ENCODE measurements at places on chromosomes 11 and 22. TPM values are rescaled to one million over a fixed set of nuclear protein-coding genes. Genes with fewer than 3 reads are reported as not detected.
A peak's percentile ranks its signal among the peaks of the same experiment; 100 is the strongest.

DNA sequence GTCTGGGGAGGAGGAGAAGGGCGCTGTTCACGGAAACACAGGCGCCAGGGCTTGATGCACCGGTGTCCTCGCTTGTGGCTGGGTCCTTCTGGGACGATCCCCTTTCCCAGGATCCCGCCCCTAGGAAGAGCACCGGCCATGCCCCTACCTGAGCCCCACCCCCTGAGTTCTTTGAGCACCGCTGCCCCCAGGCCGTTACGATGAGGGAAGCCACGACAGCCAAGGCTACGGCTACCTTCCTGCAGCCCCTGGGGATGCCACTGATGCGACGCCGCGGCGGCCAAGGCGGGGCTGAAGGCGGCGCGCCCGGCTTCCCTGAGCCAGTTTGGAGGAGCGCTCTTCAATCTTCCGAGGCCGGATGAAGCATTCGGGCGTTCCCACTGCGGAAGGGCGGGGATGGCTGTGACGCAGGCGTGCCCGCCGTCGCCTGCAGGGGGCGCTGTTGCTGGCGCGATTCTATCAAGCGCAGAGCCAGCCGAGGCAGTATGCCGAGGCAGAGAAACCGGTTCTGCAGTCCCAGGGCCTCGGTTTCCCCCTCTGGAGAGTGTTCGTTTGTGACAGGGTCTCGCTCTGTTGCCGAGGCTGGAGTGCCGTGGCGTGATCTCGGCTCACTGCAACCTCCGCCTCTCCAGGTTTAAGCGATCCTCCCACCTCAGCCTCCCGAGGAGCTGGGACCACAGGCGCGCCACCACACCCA is 9.7 kb upstream of the NEFH start:
- peak; percentile 93 for DNase-seq

C11orf91 gene
- total RNA-seq, result 2.2 TPM

- DNase-seq, result peak; percentile 87
Measured at GRCh38 chr11:117819096-117820040, 5.2 kb downstream of the FXYD2 start.

GRCh38 chr22:23801886-23802377 is 15.2 kb downstream of the SMARCB1 start:
- DNase-seq, result no peak

DNA sequence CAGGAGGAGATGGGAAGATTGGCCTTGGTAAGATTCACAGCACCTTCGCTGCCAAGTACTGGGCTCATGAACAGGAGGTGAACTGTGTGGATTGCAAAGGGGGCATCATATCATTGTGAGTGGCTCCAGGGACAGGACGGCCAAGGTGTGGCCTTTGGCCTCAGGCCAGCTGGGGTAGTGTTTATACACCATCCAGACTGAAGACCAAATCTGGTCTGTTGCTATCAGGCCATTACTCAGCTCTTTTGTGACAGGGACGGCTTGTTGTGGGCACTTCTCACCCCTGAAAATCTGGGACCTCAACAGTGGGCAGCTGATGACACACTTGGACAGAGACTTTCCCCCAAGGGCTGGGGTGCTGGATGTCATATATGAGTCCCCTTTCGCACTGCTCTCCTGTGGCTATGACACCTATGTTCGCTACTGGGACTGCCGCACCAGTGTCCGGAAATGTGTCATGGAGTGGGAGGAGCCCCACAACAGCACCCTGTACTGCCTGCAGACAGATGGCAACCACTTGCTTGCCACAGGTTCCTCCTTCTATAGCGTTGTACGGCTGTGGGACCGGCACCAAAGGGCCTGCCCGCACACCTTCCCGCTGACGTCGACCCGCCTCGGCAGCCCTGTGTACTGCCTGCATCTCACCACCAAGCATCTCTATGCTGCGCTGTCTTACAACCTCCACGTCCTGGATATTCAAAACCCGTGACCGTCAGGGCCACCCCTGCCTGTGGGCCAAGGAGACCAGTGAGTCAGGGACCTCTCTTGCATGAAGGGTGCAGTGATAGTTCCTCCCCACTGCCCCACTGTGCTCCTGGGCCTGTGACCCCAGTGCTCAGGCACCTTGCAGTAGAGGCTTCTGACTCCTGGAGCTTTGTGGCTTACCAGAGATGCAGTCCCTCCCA is 83.6 kb downstream of the BCR start:
- DNase-seq, result no peak

- no peak for DNase-seq
Measured at GRCh38 chr22:25656724-25657123, 85.3 kb upstream of the MYO18B start.

TIGD3 gene
- not detected for total RNA-seq

CRKL gene
- total RNA-seq, result 37.5 TPM

GRCh38 chr11:76591416-76591815 is 79.1 kb downstream of the LRRC32 start:
- no peak for DNase-seq

DNA sequence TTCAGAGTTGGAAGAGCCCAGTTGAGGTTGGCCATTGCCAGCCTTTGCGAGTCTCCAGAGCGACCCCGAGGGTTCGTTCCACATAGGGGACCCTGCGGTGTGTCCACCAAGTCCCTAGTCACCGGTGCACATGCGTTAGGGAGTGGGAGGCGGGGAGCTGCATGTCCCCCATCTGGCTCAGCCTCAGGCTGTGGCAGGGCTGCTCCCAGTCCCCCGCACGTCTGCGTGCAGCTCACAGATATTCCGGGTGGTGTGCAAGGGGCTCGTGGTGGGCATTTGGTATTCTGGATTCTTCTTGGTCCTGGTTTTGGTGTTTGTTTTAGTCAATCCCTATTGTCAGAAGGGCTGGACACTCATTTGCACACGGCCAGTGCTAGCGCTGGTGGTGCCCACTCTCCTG is 48.8 kb downstream of the MUC6 start:
- DNase-seq, result no peak

- no peak for DNase-seq
Measured at GRCh38 chr11:57287884-57288283, 36.9 kb downstream of the TNKS1BP1 start.

DNA sequence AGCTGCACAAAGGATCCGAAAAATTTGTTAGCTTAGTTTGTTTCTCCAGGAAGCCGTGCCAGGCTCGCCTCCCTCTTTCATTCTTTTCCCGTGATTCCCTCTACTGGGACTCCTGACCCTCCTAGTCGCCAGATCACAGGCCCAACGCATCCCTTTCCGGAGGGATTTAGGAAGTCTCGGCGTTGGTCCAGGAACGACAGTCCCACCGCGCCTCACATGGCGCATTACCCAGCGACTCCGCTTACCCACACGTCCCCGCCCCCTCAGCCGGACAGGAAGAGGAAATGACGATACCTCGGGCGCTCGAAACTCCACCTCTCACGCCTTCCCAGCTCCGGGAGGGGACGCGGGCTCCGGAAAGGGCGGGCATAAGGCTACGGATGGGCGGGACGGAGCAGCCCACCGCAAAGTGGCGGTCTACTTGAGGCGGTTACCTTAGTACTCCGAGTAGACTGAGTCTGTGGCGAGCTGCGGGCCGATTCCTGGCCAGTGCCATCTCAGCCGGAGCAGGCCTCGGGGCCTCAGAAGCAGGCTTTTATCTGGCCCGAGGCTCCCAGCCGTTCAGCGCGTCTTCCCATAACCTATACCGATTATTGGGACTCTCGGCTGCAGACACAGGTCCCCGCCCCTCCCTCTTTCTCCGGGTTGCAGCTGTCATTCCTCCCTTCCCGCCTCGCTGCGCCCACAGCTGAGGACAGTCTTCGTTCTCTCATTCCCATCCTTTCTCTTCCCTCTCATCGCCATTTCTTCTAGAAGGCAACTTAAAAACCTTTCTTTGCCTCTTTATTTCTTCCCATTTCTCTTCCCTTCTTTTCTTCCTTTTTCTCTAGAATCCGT is at the start of gene CCDC15:
TSS of gene CCDC15 (plus strand) at position 450 of the 837 bp plus-strand sequence. CDS start 531 bp downstream, outside the sequence.
- DNase-seq, result peak; percentile 99

DNA sequence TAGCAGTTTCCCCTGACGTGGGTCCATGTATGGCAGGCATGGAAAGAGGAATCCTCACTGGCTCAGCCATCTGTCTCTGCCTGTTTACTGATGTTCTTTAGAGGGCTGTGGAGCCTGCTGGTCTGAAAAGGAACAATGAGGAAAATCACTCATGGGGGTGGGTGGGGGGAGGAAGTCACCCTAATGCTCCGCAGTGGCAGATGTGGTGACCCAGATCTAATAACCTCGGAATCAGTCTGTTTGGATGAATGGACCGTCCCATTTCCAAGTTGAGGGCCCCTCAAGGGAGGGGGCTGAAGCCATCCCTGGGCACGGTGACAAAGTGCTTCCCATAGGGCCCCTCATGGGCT is 4.4 kb downstream of the BCR start:
- DNase-seq, result no peak

GRCh38 chr11:279966-280705 is 1.9 kb downstream of the NLRP6 start:
- peak; percentile 81 for DNase-seq

DNA sequence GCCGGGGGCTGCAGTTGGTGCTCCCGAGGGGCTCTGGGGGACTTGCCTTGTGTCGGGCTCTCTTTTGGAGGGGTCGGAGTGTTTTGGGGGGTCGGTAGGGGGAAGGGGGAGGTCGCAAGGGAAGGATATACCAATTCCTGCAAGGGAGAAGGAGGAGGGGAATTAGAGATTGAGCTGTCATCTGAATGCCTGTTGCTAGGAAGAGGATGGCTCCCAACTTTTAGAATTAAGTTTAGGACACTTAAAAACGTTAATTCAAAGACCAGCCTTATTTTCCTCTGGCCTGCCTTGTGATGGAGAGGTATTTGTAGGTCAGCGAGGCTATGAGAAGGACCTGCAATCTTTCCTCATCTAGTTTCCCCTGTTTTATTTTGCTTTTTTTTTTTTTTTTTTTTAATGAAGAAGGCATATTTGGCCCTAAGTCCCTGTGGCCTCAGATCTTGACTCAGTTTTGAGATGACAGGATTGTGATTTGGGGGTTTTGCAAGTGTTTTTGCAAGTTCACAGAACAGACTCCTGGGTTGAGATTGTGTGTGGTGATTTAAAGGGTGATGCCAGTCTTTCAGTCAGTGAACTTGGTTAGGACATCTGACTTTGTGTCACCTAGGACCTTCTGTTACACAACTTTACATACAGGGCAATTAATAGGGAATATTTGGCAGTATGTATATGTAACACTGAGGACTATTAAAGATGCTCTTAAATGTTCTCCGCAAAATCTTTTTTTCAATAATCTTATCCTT is 672 bp downstream of the TMEM135 start:
- no peak for DNase-seq

DNA sequence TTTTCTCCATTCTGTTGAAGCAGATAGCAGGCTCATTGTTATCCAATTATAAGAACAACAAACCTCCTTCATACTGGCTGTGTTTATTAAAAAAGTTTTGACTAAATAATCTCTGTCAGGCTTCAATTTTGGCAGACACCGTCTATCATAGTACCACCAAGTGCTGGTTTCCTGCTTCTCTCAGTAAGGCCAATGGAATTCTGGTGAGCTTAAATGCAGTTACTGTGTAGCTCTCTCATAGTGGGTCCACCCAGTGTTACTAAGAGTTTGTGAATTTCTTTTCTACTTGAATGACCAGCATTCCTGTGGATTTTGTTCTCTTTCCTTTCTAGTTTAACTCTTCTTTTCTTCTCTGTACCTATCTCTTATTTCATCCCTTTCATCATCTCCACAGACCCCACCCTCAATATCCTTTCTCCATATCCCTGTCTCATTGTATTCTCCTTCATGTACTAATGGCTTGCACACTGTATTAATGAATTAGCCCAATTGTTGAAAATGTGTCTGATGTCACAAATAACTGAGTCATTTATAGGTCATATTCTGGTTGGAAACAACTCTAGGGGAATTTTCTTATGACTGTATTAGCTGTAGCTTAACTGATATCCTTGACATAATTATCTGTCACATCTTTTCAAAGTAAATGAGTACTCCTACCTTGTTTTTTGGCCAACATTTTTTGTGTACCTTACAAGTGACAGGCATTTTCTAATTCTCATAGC is 372.1 kb downstream of the FAT3 start:
- DNase-seq, result no peak

DNA sequence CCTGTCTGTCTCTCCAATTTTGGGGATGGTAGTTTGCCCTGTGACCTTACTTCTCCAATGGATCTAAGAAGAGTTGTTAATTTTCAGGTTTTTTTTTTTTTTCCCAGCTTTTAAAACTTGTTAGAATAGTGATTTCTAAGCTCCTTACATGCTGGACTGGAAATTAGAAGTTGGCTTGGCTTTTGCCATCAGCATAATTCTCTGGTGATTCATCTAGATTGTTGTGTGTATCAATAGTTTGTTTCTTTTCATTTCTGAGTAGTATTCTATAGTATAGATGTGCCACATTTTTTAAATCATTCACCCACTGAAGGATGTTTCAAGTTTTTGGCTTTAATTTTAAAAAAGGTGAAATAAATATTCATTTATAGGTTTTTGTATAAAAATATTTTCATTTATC is 51.4 kb downstream of the ADAMTS15 start:
- no peak for DNase-seq

- DNase-seq, result no peak
Measured at GRCh38 chr22:25728071-25728470, 13.9 kb upstream of the MYO18B start.

PLEKHB1 gene
- total RNA-seq, result 2.8 TPM

- no peak for DNase-seq
Measured at GRCh38 chr22:31866918-31867317, 77.4 kb upstream of the YWHAH start.

- no peak for DNase-seq
Measured at GRCh38 chr11:43577566-43578264, 102.8 kb upstream of the HSD17B12 start.

DNA sequence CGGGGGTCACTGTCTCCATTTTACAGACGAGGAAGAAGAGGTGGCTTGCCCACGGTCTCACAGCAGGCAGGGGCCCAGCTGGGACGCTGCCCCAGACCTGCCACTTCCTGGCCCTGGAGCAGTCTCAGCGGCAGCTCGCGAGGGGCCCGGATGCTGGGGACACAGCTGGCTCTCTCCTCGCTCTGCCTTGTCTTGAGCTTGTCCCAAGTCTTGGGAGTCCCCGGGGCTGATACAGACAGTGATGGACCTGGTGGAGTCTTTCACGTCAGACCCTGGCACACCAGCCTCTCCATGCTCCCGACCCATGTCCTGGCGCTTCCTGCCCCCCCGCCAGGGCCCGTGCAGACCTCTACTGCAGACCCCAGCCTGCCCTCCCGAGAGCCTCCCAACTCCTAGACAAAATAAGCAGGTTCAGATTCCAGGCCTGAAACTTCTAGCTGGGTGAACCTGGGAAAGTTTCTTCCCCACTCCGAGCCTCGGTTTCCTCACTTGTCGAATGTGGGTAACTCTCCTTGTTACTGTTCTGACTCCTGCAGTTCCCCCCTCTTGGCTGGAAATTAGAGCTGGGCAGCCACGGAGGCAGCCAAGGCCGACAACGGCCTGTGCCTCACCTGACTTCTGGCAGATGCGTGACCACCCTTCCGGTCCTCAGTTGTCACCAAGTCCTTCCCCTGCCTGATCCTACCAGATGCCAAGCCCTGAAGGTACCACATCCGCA is 145.4 kb downstream of the CACNA1I start:
- peak; percentile 64 for DNase-seq

- peak; percentile 73 for DNase-seq
Measured at GRCh38 chr11:1120532-1121330, 37.0 kb upstream of the MUC5AC start.

GRCh38 chr11:15793043-15793996 is 563.0 kb downstream of the SOX6 start:
- DNase-seq, result no peak

PYGM gene
- 19.3 TPM for total RNA-seq

Data from posterior vena cava (tissue), 2 donors.